ENCODE measurements at places on chromosomes 1 and 21. TPM values are rescaled to one million over a fixed set of nuclear protein-coding genes. Genes with fewer than 3 reads are reported as not detected.

GRCh38 chr1:98940722-98941079, 64.0 kb downstream of the PLPPR5 start:
- no peak overlapping the region for H3K27ac ChIP-seq
- DNase-seq: peak; percentile 46
- no peaks in the 10 kb centered on the region for H3K27me3 ChIP-seq
- H3K4me3 ChIP-seq: no peak overlapping the region
- H3K36me3 ChIP-seq: no peaks in the 10 kb centered on the region

GRCh38 chr1:48061162-48062136, 64.3 kb upstream of the TRABD2B start:
- no peaks in the 10 kb centered on the region for H3K4me1 ChIP-seq
- DNase-seq: peak; percentile 31
- H3K27me3 ChIP-seq: no peaks in the 10 kb centered on the region
- no peaks in the 10 kb centered on the region for H3K36me3 ChIP-seq
- H3K27ac ChIP-seq: no peak overlapping the region

- H3K36me3 ChIP-seq: no peaks in the 10 kb centered on the region
- H3K4me3 ChIP-seq: no peak overlapping the region
- DNase-seq: no peak
- H3K27ac ChIP-seq: no peak overlapping the region
- H3K27me3 ChIP-seq: peaks cover 9% of the 10 kb centered on the region
These were observed 33.0 kb upstream of the DNAJC6 start for GRCh38 chr1:65276197-65276939.

GRCh38 chr1:201329286-201329685, 46.0 kb downstream of the PKP1 start:
- no peak overlapping the region for H3K27ac ChIP-seq
- no peak for DNase-seq
- no peaks in the 10 kb centered on the region for H3K36me3 ChIP-seq

DNA sequence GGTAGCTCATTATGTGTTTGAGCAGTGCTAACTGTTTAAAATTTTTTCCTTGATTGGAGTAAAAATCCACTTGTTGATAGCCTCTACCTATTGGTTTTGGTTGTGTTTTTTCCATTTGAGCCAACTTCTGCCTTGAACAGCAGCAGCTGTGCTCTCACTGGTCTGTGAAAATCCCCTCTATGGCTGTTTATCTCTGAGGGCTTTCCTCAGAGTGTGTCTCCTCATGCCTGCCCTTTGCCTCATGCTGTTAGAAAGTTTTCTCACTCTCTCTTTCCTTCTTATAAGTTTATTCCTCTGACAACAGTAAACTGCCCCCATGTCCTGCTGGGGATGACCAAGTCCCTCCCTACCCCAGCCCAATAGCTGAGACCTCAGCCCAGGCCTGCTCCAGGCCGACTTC, 14.1 kb downstream of the REG4 start:
- no peak overlapping the region for H3K4me3 ChIP-seq
- no peaks in the 10 kb centered on the region for H3K4me1 ChIP-seq
- no peaks in the 10 kb centered on the region for H3K27me3 ChIP-seq
- no peaks in the 10 kb centered on the region for H3K36me3 ChIP-seq
- H3K27ac ChIP-seq: no peak overlapping the region

DNA sequence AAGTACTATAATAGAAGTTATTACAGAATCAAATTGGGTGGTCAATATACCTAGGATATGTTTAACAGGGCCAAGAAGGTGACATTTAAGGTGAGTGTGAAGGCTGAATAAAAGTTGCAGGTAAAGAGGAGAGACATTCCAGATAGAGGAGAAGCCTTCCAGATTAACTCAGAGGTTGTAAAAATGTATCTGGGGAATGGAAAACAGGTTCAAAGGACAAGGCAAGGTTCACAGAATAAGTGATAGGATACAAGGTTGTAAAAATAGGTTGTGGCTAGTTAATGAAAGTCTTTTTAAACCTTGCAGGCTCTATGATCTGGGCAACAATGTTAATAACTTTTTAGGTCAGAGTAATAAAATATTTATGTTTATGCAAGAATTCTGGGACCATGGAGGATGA, 40.2 kb downstream of the FUBP1 start:
- H3K4me3 ChIP-seq: no peak overlapping the region
- H3K27me3 ChIP-seq: no peaks in the 10 kb centered on the region
- DNase-seq: no peak
- H3K4me1 ChIP-seq: peaks cover 11% of the 10 kb centered on the region
- H3K36me3 ChIP-seq: peaks cover 10% of the 10 kb centered on the region

GRCh38 chr21:44331650-44332307, 7.4 kb downstream of the CFAP410 start:
- no peak overlapping the region for H3K4me3 ChIP-seq
- H3K27me3 ChIP-seq: no peaks in the 10 kb centered on the region
- no peak for DNase-seq
- H3K36me3 ChIP-seq: no peaks in the 10 kb centered on the region
- no peak overlapping the region for H3K27ac ChIP-seq

- DNase-seq: no peak
- H3K4me1 ChIP-seq: peaks cover 77% of the 10 kb centered on the region
- H3K4me3 ChIP-seq: peak overlapping the region; percentile 57
- no peaks in the 10 kb centered on the region for H3K36me3 ChIP-seq
These were observed 31.3 kb downstream of the NEK7 start for GRCh38 chr1:198187973-198188588.

DNA sequence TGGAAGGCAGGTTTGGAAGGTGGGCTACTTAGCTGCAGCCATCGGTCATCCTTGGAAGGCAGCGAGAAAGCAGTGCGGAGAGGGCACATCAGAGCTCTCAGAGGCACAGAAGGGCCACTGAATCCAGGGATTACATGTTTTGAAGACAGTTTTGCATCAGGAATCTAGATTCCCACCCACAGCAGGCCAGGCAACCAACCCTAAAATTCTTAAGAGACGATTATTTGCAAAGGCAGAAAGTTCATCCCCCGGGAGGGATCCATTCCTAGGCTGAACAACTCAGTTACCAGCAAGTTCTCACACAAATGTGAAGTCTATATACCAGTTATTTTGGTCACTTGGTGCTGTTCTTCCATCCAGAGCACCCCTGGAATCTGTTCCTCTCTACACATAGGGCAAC, 457.3 kb upstream of the VAMP3 start:
- H3K4me3 ChIP-seq: no peak overlapping the region
- H3K27me3 ChIP-seq: peaks cover 19% of the 10 kb centered on the region
- H3K4me1 ChIP-seq: no peaks in the 10 kb centered on the region

DNA sequence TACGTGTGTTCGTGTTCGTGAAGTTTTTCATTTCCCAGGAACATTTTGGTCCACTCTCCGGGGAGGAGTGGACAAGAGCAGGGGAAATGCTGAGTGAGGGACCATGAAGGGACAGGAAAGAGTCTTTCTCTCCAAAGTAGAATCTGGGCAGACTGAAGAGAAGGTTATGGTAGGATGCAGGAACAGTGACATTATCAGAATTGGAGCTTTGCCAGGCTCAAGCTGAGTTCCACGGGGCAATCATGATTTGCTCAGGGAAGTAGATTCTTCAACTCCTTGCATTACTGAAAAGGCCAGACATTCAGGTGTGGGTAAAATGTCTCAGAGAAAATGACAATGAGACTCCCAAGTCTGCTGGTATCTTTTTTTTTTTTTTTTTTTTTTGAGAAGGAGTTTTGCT, 16.6 kb downstream of the ATP1A4 start:
- H3K27ac ChIP-seq: no peak overlapping the region
- peaks cover 9% of the 10 kb centered on the region for H3K4me1 ChIP-seq

DNA sequence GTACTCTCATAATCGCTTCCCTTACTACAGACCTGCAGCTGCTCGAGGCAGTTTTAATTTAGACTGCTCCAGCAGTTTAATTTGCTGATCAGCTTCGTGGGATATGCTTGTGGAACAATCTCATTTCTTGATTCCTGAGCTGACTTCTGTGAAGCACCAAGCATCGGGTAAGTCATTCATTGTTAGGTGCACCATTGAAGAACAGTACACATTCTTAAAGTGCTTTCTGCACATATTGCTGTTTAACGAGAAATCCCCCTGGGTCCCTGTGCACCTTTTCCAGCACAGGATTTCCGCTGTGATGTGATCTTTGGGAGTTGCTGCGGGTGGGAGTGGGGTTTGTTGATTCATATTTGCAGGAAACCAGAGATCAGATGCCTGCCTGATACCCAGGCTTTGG, 9.1 kb downstream of the GALNT2 start:
- DNase-seq: no peak
- H3K27ac ChIP-seq: peak overlapping the region; percentile 81
- H3K36me3 ChIP-seq: peaks cover 14% of the 10 kb centered on the region
- peaks cover 52% of the 10 kb centered on the region for H3K4me1 ChIP-seq
- no peaks in the 10 kb centered on the region for H3K27me3 ChIP-seq
- no peak overlapping the region for H3K4me3 ChIP-seq

DNA sequence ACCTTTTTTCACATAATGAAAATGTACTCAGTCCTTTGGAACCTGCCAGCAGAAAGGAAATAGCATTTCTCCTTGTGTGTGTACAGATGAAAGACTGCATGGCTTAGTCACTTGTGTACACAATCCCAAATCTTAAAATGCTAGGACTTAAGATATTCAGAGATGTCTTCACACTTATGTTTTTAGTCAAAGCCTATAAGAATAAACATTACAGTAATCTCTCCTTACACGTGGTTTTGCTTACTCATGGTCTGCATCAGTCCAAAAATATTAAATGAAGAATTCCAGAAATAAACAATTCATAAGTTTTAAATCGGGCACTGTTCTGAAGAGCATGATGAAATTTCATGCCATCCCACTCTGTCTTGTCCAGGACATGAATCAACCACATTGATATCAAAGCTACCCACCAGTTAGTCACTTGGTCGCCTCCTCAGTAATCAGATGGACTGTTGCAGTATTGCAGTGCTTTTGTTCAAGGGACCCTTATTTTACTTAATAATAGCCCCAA, 75.7 kb upstream of the RRP15 start:
- no peaks in the 10 kb centered on the region for H3K4me1 ChIP-seq
- no peak for DNase-seq
- H3K27me3 ChIP-seq: peaks cover 4% of the 10 kb centered on the region
- no peak overlapping the region for H3K4me3 ChIP-seq
- H3K36me3 ChIP-seq: no peaks in the 10 kb centered on the region

- no peak overlapping the region for H3K27ac ChIP-seq
- no peaks in the 10 kb centered on the region for H3K36me3 ChIP-seq
- H3K4me3 ChIP-seq: no peak overlapping the region
- no peaks in the 10 kb centered on the region for H3K4me1 ChIP-seq
These were observed 451.7 kb downstream of the SIPA1L2 start for GRCh38 chr1:232178191-232178590.

DNA sequence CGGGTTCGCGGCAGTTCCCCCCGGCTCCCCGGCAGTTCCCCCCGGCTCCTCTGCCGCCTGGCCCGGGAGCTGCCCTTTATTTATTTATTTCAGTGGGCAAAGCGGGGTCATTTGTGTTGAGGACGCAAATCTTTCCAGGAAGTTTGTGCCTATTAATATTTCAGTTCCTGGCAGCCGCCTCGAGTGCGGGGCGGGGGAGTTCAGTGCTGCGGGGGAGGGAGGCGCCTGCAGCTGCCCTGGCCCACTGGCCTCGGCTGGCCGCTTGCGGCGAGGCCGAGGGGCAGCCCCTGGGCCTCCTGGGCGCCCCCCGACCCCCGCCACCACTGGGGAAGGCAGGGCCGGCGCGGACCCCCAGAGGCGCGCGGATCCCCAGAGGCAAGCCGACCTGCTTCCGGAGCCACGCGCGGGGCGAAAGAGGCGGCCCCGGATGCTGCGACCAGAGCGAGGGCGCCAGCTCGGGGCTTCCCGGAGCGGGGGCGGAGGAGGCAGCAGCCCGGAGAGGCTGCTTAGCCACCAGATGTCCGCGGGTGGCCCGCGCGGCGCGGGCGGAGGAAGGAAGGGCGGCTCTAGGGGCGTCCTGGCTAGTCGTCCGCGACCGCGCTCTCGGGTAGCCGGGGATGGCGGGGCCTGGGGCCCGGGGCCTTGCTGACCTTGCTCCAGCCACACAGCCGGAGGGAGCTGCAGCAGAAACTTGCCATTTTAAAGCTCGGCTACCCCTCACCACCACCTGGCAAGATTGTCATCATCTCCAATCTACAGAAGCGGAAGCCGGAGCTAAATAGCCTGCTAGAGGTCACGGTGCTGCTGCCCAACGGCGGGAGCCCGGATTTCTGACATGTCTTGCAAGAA, 48.0 kb downstream of the H3-3A start:
- H3K27ac ChIP-seq: peak overlapping the region; percentile 62
- peak; percentile 81 for DNase-seq
- H3K4me1 ChIP-seq: peaks cover 15% of the 10 kb centered on the region
- no peaks in the 10 kb centered on the region for H3K27me3 ChIP-seq

DNA sequence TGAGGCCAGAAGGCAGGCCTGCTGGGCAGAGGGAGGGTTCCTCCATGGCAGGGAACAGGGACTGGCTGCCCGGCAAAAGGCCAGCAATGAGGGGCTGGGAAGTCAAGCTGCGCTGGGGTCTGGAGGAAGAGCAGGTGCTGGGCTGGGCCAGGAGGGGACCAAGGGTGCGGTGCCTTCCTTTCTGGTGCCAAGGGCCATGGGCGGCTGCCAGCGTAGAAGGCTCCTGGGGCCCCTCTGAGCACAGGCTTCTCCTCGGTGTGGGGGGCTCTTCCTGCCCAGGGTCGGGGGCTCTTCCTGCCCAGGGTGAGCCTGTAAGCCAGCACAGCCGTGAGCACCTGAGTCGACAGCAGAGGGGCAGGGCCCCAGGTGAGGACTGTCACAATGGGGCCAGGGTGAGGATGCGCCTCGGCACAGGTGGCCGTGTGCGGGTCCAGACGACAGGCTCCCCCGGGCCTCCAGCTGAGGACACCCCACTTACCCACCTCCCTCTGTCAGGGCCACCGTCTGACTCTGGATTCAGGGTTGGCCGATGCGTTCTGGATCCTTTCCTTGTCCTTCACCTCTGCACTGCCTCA, 10.7 kb upstream of the DNMT3L start:
- H3K4me3 ChIP-seq: no peak overlapping the region
- no peak overlapping the region for H3K27ac ChIP-seq
- no peaks in the 10 kb centered on the region for H3K4me1 ChIP-seq
- H3K36me3 ChIP-seq: no peaks in the 10 kb centered on the region
- no peak for DNase-seq
- H3K27me3 ChIP-seq: no peaks in the 10 kb centered on the region

- peaks cover 3% of the 10 kb centered on the region for H3K4me1 ChIP-seq
- H3K27ac ChIP-seq: no peak overlapping the region
- H3K4me3 ChIP-seq: no peak overlapping the region
- no peak for DNase-seq
- H3K27me3 ChIP-seq: no peaks in the 10 kb centered on the region
These were observed 4.1 kb downstream of the ETNK2 start for GRCh38 chr1:204147406-204148383.

The RALGPS2 gene
- 3.8 TPM for total RNA-seq

The PDXK gene
- 131 TPM for total RNA-seq

The L1TD1 gene
- total RNA-seq: not detected

The PLEKHM2 gene
- 48.1 TPM for total RNA-seq

All from activated CD4-positive, alpha-beta memory T cell treated with anti-CD3 and anti-CD28 coated beads for 36 hours (primary cell).